ENCODE measurements at places on chromosomes 6 and 20.

GRCh38 chr20:18543216-18543615, 24.0 kb upstream of the SMIM26 start:
- no peak for DNase-seq

GRCh38 chr20:45041464-45042337, 59.2 kb downstream of the KCNS1 start:
- peak; percentile 76 for DNase-seq

DNA sequence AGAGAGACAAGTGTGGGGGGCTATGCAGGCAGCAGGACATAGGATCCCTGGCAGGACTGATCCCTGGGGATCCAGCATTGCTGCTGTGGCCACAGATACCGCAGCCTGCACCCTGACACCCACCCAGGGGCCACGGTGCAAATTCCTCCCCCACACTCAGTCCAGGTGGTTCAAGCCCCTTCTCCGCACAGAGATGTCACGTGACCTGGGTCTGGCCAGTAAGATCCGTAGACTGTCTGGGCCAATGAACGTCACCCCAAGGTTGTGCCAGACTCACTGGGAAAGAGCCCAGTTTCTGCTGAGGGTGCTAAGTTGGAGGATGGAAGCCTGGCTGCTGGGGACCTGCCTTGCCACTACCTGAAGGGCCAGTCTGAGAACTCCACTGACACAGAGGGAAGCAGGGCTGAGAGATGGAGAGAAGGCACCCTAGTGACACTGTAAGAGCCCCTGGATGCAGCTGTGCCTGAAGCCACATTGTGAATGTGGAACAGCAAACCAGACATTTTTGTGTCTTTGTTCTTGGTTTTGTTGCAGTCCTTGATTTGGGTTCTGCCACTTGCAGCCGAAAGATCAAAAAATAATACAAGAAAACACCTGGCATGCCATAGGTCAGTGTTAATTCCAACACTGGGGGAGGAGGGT, 228.6 kb downstream of the PREX1 start:
- no peak for DNase-seq

GRCh38 chr6:137417396-137417795, 76.8 kb downstream of the OLIG3 start:
- DNase-seq, result no peak

- DNase-seq, result no peak
These were observed 24.5 kb downstream of the SIRPB1 start for GRCh38 chr20:1595333-1595732.
